ENCODE measurements at places on chromosomes 12 and 14.
A peak's percentile ranks its signal among the peaks of the same experiment; 100 is the strongest.

DNA sequence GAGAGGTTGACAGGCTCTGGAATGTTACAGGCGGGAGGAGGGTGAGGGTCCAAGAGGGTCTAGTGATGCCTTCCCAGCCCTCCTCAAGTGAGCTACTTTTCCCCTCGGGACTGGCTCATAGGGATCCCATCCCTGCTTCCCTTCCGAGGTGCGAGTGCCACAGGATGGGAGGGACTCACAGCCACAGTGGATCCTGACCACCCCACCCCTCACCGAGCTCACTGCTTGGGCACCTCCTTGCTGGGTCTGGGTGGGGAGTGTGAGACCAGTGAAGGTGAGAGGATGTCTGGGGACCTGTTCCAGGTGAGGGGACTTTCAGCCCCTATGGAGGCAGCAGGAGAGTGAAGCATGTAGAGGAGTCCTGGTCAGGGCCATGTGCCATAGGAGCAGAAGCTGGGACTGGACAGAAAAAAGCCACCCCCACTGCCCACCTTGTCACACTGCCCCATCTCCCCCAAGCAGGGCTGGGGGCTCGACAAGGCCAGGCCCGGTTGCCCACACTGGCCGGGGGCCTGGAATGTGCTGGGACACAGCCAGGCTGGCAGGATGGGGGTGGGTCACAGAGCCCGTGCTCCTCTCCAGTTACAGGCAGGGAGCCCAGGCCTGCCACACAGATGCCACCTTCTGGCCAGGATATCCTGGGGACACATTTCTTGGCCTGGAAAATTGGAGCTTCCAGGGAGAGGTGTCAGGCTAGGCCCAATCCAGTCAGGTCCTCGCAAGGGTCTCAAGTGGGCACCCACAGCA is 1.7 kb upstream of the TNS2 start:
- DNase-seq = peak; percentile 45

GRCh38 chr12:107761502-107761904 is 566 bp upstream of the PRDM4 start:
- DNase-seq = no peak

- DNase-seq = no peak
These were observed 31.7 kb upstream of the ANO2 start for GRCh38 chr12:5976711-5977110.

GRCh38 chr14:52115286-52115685 is 46.4 kb upstream of the NID2 start:
- no peak for DNase-seq

- no peak for DNase-seq
These were observed 14.3 kb downstream of the DIO3 start for GRCh38 chr14:101575581-101575980.

DNA sequence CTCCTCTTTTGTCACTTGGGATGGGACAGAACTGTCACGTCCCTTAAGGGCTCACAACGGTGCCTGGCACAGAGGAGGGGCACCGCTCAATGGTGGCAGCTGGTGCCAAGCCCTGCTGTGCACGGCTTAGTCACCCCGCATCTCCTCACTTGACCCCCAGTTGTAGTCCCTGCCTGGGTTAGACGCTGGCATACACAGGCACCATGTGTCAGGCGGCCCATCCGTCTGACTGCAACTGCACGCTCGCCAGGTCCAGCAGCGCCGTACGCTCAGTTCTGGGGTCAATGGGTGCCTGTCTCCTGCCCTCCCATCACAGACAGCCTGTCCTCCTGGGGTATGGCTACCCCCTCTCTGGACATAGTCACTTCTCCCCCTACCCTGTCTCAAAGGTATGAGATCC is 1.6 kb upstream of the PACS2 start:
- no peak for DNase-seq

GRCh38 chr12:132161036-132161781 is 17.0 kb downstream of the NOC4L start:
- DNase-seq = no peak

- DNase-seq = no peak
These were observed 161.0 kb downstream of the PAX9 start for GRCh38 chr14:36822685-36823084.

- no peak for DNase-seq
These were observed 24.3 kb upstream of the TMEM106C start for GRCh38 chr12:47939009-47939601.

DNA sequence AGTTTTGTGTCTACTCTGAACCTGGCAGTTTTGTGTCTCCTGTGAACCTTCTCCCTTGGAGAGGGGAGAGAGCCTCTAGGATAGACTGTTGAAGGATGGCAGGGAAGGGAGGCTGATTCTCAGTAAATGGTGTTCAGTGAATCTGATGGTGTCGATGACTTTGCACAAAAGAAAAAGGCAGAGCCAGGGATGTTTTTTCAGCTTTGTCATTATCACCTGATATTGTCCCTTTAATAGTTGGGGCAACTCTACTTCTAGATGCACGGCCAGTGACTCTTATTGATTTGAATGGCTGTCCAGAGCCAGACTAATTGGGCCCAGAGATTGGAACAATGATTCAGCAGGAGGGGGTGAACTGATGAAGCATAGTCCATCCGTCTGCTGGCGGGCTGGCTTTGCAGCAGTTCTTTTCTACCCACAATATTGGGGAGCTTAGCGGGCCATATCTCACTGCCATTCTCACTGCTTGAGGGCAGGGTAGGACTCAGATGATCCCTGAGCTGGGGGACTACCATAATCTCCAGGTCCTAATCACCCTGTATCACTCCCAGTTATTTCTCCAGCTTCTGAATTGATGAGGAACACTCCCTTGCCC is 93.1 kb downstream of the ADCK1 start:
- DNase-seq = no peak

DNA sequence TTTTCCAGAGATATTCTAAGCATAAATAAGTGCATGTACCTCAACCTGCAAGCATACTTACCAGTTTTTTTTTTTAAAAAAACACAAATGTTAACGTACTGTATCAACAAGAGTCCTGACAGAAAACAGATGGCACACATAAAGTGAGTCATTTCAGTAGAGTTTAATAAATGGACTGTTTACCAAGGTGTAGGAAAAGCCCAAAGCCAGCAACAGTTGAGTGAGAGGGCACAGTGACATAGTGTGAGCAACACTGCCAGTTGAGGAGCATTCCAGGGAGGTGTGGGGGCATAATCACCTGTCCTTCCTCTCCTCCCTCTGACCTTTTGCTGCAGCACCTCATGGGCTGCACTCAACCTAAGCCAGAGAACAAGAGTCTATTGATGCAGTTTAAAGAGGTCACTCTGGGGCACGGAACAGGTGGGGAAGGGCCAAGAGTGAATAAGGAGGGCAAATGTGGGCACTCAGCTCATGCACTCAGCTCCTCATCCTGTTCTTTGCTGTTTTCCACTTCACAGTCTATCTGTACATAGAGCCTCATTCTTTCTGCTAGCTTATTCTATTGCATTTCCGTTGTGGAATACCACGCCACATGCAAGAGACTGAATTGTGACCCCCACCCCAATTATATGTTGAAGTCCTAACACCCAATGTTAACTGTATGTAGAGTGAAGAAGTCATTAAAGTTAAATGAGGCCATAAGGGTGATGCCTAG is 29.3 kb downstream of the DHRS2 start:
- no peak for DNase-seq

GRCh38 chr12:7959701-7960121 is 23.7 kb upstream of the SLC2A3 start:
- no peak for DNase-seq

GRCh38 chr14:73662487-73662943 is 17.7 kb downstream of the DNAL1 start:
- DNase-seq = no peak

- DNase-seq = peak; percentile 98
These were observed 1.8 kb downstream of the MARCHF9 start for GRCh38 chr12:57756406-57757341.

DNA sequence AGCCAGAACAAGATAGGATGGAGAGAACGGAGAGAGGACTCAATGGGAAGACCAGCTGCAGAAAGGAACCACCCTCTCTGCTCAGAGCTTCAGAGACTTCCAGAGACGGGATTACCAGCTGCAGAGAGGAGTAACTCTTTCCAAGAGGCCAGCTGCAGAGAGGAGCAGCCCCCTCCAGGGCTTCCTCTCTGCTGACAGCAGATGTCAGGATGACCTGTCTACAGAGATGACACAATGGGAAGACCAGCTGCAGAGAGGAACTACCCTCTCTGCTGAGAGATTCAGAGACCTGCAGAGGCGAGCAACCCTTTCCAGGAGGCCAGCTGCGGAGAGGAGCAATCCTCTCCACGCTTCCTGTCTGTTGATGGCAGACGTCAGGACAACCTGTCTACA is 61.8 kb downstream of the KLRG1 start:
- DNase-seq = no peak

DNA sequence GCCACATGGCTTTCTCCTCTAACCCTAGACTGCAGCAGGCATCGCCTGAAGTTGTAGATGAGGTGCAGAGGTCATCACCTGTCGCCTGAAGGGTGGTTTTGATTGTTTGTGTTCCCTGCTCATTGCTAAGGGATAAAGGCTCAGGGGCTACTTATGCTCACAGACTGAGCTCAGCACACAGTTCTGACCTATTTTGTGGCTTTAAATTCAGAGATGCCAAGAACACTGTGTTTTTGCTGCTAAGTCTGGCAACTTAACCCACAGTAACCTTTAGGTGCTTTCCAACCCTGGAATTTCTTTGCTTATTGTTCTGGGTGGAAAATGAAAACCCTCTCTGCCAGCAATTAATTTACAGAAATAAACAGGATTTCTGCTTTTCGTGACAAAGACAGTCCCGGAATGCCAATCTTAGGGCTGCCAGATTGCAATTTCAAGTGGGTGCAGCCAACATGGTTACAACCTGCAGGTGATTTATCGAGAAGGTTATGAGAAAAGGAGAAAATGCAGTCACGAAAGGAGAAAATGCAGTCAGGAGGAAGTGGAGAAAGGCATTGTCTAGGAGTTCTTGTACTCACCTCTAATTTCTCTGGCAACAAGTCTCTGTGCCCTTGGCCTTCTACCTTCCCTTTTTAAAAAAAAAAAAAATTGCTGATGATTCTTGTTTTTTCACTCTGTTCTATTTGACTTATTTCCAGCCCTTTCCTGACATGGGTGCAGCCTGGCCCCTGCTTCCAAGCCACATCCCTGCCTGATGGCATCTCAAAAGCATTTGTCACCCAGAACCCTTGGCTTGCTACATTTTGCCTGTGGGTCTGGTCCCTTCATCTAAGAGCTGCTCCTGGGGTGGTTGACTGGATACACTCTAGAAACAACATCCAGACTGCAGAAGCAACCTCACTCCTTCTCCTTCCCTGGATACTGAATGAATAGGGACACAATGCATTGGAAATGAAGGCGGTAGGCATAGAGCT is 23.3 kb downstream of the NPC2 start:
- no peak for DNase-seq

- no peak for DNase-seq
These were observed 91.8 kb downstream of the ITPK1 start for GRCh38 chr14:93023802-93024434.

DNA sequence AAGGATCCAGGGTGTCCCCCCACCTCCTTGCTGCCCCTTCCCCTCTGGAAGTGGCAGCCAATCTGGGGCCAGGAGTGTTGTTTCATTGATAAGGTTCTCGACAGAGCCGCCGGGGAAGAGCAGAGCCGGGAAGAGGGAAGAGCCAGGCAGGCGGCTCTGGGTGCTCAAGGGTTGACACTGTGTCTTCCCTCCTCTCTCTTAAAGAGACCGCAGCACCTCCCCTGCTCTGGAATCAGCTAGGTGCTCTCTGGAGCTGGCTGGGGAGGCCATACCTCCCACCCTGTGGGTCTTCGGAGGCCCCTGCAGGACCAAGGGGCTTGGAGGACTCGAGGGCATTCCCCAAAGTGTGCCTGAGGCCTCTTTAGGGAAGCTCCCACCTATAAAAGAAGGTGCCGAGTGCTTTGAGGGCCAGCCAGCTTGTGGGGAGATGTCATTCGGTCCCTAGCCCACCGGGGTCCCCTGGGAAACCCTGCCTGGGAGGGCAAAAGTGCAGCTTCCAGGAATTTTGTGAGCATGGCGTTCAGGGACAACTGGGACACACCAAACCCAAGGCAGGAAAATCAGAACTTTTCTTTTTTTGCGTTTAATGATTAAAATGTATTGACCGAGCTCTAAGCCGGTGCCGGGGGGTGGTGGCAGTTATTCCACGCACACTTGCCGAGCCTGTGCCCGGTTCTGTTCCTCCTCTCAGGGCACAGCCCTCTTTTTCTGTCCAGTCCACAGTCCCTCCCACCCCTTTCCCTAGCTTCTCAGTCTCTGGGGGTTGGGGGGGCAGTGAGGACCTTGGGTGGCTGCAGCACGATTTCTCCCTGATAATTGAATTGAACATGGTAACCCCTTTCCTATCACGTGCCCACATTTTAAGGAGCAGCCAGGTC is 3.0 kb downstream of the SETD1B start:
- DNase-seq = no peak

DNA sequence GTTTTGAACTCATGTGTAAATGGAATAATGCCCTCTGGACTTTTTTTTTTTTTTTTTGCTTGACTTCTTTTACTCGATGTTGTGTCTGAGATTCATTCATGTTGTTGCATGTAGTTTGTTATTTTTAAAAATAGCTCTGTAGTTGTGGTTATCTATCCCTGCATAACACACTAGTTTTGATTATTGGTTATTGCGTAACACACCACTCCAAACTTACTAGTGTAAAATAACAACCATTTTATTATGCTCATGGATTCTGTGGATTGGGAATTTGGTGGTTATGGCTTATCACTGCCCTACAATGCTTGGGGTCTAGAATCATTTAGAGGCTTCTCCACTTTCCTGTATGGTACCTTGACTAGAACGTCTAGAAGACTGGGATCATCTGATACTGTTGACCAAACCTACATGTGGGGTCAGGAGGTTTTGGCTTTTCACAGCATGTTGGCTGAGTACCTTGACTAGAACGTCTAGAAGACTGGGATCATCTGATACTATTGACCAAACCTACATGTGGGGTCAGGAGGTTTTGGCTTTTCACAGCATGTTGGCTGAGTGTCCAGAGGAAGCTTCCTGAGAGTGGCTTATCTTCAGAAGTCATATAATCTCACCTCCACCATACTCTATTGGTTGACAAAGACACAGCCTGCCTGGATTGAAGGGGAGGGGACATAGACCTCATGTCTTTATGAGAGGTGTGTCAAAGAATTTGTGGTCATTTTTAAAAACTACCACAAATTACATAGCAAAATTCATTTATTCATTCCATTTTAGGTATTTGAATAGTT is 11.6 kb downstream of the VRK1 start:
- no peak for DNase-seq

All from HuH-7.5 (cell line).